Chondrocyte (in vitro differentiated cells): ENCODE measurements at places on chromosomes 11 and 22.

DNA sequence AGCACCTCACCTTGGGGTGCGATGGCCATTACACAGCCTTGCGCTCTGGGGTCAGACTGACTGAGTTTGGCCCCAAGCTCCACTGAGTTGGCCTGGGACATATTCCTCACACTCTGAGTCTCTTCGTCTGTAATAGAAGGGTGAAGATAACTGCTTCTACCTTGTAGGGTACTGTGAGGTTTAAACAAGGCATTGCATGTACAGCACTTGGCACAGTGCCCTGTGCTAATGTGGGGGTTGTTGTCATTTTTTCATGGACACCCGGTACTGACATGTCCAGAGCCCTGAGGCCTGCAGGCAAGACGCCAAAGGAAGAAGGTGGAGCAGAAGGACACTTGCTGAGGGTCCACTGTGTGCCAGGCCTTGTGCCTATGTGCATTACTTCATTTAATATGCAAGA lies 50.7 kb downstream of the OTOG start:
- no peaks in the 10 kb centered on the region for H3K4me1 ChIP-seq
- DNase-seq = no peak
- H3K27ac ChIP-seq = no peak overlapping the region
- H3K27me3 ChIP-seq = peaks cover 35% of the 10 kb centered on the region
- H3K4me3 ChIP-seq = no peak overlapping the region
- no peaks in the 10 kb centered on the region for H3K36me3 ChIP-seq

DNA sequence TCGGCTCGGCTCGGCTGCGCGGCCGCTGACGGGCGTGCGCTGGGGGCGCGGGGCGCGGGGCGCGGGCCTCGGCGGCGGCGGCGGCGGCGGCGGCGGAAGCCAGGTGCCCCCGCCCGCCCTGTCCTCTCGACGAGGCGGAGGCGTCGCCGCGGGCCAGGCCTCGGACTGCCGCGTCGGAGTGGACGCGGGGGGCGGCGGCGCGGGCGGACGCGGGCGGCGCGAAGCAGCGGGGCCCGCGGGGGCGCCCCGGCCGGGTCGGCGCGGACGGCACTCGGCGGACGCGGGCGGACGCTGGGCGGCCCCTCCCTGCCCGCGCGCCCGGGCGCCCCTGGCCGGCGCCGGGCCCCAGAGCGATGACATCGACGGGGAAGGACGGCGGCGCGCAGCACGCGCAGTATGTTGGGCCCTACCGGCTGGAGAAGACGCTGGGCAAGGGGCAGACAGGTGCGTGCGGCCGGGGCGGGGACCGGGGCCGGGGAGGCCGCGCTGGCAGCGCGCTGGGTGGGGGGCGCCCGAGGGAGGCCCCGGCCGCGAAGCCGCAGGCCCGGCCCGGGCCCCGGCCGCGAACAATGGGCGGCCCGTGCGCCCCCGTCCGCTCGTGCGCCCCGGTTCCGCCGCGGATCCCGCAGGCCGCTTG lies at the start of gene BRSK2:
Gene BRSK2 (plus strand): TSS at position 3 of the 637 bp plus-strand sequence. CDS start 351 bp downstream, at position 354.
- no peak within 1 kb of the TSS for H3K27ac ChIP-seq
- no peak for DNase-seq
- no peaks in the 10 kb centered on the region for H3K27me3 ChIP-seq
- H3K4me1 ChIP-seq = peaks cover 3% of the 10 kb centered on the region
- H3K36me3 ChIP-seq = no peaks in the 10 kb centered on the region

- no peak for DNase-seq
- H3K4me1 ChIP-seq = peaks cover 4% of the 10 kb centered on the region
- H3K36me3 ChIP-seq = no peaks in the 10 kb centered on the region
- no peak overlapping the region for H3K4me3 ChIP-seq
- peaks cover 4% of the 10 kb centered on the region for H3K27me3 ChIP-seq
These were observed 104.3 kb downstream of the ST3GAL4 start for GRCh38 chr11:126459691-126460281.

DNA sequence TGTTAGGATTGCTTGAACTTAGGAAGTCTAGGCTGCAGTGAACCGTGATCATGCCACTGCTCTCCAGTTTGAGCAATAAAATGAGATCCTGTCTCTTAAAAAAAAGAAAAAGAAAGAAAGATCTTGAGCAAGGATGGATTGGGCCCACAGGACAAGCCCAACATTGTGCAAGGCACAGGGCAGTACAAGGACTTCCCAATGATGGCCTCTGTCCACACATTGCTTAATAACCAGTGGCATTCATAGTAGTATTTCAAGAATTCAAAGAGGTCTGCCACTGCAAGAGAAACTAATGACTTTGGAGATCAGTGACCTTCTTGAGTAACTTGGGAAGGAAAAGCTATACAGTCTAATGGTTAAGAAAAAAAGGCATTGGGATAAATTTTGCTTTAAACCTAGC lies 44.6 kb downstream of the SEZ6L start:
- peaks cover 32% of the 10 kb centered on the region for H3K27me3 ChIP-seq
- no peak for DNase-seq
- H3K4me3 ChIP-seq = no peak overlapping the region
- no peaks in the 10 kb centered on the region for H3K36me3 ChIP-seq
- H3K27ac ChIP-seq = no peak overlapping the region

DNA sequence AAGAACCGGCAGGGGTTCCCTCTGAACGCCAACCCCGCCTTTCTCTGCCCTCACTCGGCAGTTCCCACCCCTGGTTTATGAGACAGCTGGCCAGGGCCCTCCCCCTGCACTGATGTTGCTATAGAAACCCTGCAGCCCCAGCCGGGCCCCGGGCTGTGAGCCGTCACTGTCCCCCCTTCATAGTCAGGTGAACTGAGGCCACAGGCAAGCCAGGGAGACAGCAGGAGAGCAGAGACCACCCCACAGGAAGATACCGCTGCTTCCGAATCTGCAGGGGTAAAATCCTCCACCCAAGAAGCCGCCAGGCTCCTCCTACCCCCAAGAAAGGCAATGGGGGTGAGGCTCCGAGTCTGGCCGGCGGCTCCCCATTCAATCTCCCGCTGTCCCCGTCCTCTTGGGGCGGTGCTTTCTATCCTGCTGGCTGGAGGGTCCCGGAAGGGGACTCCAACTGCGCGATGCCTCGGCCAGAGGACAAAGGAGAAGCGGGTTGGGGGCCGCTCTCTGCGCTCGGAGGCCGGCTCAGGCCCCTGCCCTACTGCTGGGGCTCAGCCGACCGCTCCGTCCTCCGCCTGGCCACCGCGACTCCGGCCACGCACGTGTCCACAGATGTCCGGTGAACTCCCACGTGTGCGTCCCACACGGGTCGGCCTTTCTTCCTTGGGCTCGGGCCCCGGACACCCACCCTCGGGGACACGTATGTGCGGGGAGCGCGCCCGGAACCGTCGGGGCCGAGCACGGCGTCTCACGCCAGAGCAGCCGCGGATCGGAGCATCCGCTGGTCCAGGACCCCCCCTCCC lies 587 bp downstream of the SLC25A22 start:
- H3K4me3 ChIP-seq = peak overlapping the region; percentile 84
- H3K4me1 ChIP-seq = peaks cover 15% of the 10 kb centered on the region
